ENCODE measurements at places on chromosomes 7 and 10. TPM values are rescaled to one million over a fixed set of nuclear protein-coding genes. Genes with fewer than 3 reads are reported as not detected.

Gene CLDN3
- total RNA-seq = not detected

Gene MOGAT3
- not detected for total RNA-seq

- no peak overlapping the region for H3K4me3 ChIP-seq
- peaks cover 38% of the 10 kb centered on the region for H3K36me3 ChIP-seq
- H3K4me1 ChIP-seq = no peaks in the 10 kb centered on the region
Observed at GRCh38 chr7:105157278-105157677, 143.3 kb downstream of the KMT2E start.

Gene CALHM2
- 26.7 TPM for total RNA-seq

DNA sequence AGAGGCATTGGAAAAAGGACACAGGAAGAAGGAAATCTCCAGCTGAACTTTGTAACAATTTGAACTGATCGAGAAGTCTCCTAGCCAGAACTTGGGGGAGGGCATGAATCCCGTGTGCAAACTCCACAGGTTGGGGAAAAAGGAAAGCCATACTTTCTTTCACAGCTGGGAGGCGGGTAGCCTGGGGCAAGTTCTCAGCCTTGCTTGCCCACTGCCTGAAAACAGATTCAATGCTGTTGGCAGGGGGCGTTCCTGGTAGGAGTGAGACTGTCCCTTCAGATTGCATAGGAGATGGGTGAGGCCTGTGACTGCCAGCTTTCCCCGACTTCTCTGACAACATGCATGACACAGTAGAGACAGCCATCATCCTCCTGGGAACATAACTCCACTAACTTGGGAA, 289.1 kb upstream of the PHF14 start:
- DNase-seq = no peak
- H3K4me3 ChIP-seq = no peak overlapping the region
- no peaks in the 10 kb centered on the region for H3K27me3 ChIP-seq
- no peak overlapping the region for H3K27ac ChIP-seq

DNA sequence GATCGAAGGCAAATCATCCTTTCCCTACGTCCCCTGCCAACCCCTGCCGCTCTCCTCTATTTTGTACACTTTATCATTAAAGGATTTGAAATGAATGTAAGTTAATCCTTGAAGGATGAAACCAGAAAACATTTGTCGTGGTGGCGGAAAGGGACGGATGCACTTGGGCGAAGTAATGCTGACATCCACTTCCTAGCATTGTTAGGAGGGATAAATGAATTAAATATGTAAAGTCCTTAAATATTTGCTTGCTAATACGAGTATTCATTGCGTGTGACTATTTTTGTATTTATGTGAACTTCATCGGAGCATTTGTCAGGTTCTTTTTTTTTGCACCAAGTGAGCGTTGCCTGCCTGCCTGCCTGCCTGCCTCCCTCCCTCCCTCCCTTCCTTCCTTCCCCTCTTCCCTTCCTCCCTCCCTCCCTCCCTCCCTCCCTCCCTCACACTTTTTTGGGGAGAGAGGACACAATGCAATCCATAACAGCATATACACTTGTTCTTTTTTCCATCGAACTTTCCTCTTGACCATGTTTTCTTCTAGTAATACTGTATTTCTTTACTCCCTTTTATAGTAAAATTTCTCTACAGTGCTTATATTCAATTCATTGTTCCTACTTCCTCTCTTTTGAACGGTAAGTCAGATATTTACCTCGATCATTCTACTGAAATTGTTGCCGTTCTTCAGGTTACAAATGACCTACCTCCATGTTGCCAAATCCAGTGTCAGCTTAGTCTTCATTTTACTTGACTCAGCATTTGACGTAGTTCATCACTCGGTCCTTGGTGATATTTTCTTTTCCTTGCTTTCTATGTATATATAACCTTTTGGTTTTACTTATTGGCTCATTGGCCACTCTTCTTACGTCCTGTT, 831 bp downstream of the CCDC7 start:
- H3K36me3 ChIP-seq = no peaks in the 10 kb centered on the region
- H3K27ac ChIP-seq = peak overlapping the region; percentile 88
- no peak for DNase-seq
- peaks cover 10% of the 10 kb centered on the region for H3K4me1 ChIP-seq
- no peaks in the 10 kb centered on the region for H3K27me3 ChIP-seq

DNA sequence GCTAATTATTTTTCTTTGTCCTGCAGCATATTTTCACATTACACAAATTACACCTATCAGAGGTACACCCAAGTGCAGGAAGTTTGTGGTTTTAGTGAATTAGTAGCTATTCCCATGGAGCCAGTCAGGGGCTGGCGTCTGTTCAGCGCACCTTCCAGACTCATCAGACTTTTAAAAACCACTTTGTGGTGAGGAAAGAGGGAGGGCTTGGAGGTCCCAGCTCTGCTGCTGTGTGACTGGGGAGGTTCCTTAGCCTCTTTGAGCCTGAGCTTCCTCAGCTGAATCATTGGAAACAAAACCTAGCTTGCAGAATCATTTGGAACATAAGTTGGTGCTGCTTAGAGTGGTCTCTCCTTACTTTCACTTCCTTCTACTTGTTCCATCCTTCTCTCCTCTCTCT, 175.4 kb downstream of the SORCS3 start:
- H3K27me3 ChIP-seq = no peaks in the 10 kb centered on the region
- H3K4me3 ChIP-seq = no peak overlapping the region

DNA sequence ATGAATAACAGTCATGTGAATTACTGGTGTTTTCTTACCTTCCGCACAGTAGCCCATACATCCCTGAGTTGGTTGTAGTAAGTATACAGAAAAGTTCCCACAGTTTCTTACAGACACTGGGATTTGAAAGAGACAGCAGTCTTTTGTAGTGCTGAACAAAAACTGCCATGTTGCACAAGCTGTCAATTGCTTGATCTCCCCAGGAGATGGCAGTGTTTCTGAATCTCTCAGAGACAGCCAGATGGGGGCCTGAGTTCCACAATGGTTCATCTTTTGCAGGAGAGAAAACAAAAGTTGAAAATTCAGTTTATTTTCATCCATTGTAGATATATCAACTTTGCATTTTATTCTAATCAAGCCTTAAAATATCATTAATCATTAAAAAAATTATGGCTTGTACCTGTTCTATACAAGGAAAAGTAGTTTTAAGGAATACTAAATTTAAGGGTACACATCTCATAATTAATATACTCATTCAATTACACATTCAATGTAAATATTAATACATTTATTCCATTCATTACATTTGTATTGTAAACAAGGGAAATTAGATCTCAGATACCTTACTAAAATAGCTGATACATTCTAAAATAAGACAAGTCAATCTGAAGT, 14.5 kb downstream of the VWDE start:
- DNase-seq = peak; percentile 10
- H3K27me3 ChIP-seq = no peaks in the 10 kb centered on the region
- no peak overlapping the region for H3K27ac ChIP-seq
- H3K4me1 ChIP-seq = no peaks in the 10 kb centered on the region

Gene HTR5A
- total RNA-seq = not detected

Gene OR6B1
- total RNA-seq = not detected

DNA sequence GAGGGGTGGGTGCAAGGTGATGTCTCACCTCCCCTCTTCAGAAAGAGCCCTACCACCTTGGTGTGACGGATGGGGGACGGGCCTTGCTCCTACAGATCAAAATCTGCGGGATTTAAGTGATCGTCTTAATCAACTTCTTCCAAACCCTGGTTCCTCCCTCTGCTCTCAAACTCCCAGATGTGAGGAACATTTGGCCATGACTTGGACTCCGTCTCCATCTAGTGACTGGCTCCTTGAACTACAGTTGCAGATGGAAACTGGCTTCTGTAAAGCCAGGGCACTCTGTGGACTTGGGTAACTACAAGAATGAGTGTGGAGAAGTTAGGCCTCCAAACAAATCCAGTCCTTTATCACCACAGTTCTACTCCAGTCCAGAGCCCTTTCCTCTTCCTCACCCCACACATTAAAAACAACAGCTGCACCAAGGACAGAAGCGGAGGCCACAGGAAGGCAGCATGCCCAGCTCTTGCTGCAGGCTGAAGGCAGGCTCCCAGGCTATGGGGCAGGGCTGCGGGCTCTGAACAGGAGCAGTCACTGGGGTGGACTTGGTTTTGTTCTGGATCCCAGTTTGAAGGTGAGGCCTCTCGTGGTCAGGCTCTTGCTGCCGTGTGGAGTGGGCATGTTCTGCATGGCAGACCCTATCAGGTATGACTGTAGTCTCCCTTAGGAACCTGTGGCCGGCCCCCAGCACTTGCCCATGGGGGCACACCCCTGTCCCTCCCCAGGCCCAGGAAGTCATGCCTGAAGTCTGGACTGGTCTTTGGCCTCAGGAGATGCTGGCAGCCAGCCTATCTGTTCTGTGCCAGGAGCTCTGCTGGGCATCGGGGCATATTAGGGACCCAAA, 79.4 kb downstream of the VWC2 start:
- no peaks in the 10 kb centered on the region for H3K36me3 ChIP-seq
- DNase-seq = no peak
- no peaks in the 10 kb centered on the region for H3K27me3 ChIP-seq
- H3K4me1 ChIP-seq = no peaks in the 10 kb centered on the region

DNA sequence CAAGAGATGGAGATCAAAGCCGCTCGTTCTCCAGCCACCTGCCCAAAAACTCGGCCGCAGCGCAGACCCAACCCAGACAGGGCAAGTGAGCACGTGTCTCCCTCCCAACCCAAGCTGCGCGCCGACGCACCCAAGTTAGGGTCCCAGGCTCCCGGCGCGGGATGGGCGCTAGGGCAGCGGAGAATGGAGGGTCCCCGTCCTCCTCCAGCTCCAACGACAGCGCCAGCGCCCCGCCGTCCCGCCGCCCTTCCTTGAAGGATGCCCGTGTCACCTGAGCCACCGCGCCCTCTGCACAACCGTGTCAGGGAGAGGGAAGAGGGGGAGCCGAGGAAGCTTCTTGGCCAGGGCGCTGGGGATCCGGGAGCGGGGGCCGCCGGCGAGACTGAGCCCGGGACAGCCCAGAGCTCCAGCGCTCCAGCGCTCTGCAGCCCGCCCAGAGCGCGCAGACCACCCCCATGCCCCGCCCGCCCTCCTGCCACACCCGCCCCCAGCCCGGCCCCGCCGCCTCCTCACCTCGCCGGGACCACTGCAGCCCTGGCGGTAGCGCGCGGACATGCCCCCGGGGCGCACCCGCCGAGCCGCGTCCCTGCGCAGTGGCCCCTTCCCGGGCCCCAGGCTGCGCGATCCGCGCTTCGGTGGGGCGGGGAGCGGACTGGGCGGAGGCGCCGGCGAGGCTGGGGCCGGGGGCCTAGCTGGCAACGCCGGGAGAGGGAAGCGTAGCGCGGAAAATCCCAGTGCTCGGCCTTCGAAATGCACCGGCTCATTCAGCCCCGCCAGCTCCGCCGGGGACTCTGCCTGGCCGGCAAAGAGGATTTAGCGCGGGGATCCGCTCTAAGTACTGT, at the start of gene SLC16A12:
Gene SLC16A12, minus strand, starts transcription at position 424 of the 842 bp plus-strand sequence. CDS start 73,016 bp downstream, outside the sequence.
- H3K27me3 ChIP-seq = peaks cover 25% of the 10 kb centered on the region
- DNase-seq = no peak
- H3K27ac ChIP-seq = no peak within 1 kb of the TSS

Data from T-cell (primary cell).